ENCODE measurements at places on chromosomes 1 and 21.

DNA sequence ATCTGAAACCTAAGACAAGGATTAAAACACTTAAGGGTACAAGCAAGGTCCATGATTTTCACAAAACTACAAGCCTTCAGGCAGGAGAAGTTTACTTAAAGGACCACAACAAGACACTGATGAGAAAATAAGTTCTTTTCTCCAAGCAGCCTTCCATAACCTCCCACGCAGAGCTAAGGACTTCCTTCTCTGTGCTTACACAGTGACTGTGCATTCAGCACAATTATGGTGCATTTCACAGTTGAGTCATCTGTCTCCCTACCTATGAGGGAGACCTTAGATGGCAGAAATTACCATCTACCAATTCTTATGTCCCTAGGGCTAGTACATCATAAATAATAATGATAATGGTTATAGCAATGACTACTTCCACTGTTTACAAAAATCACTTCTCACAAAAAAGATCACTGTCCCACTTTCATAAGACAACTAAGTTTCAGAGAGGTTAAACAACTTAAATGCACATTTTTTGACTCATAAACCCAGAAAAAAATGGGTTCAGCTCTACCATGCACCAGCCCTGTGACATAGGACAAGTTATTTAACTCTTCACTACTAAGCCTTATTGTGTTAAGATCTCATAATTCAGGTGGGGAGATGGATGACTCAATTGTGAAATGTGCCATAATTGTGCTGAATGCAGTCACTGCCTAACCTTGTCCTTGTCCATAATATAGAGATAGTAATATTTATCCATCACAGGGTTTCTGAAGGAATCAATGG is 45.3 kb downstream of the TARBP1 start:
- DNase-seq, result no peak

GRCh38 chr1:50982611-50983010 is 12.6 kb downstream of the CDKN2C start:
- no peak for DNase-seq

GRCh38 chr21:25115021-25115420 is 492.3 kb downstream of the MRPL39 start:
- DNase-seq, result no peak

DNA sequence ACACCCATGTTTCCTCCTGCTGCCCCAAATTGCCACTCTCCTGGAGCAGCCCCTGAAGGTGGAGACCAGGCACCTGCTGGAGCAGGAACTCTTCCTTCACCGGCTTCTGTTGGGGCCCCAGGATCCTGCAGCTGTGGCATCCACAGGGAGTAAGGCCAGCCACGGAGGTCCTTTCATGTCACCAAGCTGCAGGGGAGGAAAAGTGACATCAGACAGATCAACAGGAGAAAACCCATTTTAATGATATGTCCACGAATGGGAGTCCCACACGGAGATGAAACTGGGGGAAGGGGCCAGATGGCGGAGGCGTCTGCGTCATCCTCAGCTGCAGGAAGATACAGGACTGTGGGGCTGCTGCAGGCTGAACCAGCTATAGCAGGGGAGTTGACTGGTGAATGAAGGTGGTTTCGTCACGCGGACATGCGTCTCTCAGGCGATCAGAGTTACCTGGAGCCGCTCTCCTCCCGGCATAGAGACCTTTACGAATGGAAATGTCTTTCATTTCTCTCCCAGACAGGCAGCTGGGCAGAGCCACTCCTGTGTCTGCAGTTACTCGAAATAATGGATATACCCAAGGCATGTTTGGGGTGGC is 9.9 kb downstream of the TP73 start:
- no peak for DNase-seq

DNA sequence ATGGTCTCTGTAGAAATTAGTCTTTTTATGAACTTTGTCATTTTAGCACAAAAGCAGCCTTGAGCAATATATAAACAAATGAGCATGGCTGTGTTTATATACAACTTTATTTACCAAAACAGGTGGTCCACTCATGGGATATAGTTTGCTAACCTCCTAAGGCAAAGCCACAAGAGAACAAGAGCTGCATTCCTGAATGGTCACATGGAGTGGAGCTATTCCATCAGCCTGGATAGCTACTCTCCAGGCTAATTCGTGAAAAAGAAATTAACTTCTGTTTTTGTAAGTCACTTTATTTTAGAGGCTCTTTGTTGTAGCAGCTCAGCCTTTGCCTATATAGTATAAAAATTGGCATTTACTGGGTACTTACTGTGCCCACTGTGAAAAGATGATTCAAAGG is 163.3 kb upstream of the FAM78B start:
- DNase-seq, result no peak

DNA sequence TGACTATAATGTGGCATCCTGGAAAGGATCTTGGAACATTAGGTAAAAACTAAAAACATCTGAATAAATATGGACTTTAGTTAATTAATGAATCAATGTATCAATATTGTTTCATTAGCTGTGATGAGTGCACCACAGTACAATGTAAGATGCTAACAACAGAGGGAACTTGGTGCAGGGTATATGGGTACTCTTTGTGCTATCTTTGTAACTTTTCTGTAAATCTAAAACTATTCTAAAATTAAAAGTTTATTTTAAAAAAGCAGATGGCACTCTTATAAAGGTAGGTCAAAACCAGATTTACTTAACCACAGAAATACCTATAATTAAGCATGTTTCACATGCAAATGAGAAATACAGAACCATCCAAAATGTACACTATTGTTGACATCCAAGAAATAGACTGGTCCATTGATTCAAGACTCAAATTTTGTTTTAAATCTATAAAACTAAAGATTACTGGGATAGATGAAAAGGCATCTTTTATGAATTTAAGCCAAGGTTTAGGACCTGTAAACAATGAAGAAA is 38.4 kb downstream of the ACBD3 start:
- DNase-seq, result no peak

DNA sequence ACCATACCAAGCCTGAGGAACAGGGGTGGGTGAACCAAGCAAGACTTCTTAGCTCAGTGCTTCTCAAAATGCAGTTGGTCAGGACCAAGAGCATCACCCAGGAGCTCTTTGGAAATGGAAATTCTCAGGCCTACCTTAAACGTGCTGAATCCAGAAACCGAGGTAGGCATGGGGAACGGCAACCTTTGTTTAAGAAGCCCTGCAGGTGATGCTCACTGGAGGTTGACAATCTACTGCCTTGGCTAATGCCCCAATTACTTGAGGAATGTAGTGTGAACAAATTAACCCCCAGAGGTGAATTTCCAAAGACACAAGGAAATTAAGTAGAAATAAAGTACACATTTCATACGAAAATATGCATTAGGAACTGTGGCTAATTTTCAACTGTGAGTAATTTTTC is 5.3 kb downstream of the PTPN14 start:
- no peak for DNase-seq

GRCh38 chr1:66648901-66649595 is 103.2 kb upstream of the DYNLT5 start:
- peak; percentile 66 for DNase-seq

GRCh38 chr21:41875086-41875485 is 4.1 kb downstream of the PRDM15 start:
- no peak for DNase-seq

DNA sequence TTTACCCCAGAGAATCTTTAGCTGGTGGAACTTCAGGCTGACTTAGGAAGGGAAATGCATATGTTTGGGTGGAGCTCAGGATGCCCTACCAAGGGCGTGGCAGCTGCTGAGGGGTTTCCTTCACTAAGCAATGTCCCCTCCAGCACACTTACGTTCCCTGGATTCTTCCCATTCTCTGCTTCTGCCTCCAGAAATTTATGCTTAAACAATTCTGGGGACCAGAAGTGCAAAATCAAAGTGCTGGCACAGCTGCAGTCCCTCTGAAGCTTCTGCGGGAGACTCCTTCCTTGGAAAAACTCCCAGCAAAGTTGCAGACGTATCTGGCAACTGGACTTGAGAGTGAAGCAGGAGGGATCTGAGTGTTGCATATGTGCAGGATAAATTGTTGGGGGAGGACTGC is 402.8 kb downstream of the PCP4 start:
- DNase-seq, result no peak

- no peak for DNase-seq
These were observed 3.9 kb downstream of the POFUT2 start for GRCh38 chr21:45283611-45284455.

DNA sequence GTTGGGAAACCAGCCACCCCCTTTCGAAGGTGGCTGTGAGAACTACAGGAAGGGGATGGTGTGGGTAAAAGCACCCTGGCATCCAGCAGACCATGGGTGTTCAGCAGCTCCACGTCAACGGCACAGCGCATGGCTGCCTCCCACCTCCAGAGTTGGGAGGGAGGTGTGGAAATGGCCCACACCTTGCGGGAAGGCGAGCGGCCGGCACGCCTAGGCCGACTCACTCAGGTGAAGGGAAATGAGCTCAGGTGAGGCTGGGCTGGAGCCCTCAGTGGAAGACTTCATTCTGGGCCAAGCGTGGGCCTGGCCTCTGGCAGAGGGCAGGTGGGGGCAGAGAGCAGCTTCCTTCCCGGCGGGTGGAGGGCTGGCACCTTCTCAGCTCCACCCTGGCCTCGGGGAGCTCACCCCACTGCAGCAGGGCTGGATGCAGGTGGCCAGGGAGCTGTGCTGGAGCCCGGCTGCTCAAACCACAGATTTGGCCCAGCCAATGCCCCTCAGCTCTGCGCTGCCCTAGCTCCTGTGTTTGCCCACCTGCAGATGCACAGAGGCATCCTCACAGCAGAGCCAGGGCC is 24.8 kb upstream of the ALDH4A1 start:
- DNase-seq, result no peak

DNA sequence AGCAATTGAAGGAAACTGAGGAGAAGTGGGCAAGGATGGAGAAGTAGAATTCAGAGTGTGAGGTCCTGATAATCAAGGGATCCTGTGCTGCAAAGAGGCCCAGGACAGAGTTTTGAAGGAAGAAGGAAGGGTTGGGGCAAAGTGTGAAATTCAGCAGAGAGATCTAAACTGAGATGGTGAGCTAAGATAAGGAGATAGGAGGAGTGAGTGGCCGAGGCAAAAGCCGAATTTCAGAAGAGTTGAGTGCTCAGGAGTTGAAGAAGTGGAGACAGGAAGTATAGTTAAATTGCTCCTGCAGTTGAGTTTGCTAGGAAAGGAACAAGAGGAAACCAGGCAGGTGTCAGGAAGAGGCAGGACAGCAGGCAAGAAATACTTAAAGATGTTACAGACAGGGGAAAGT is 16.4 kb upstream of the MAPKAPK2 start:
- no peak for DNase-seq

- DNase-seq, result peak; percentile 26
These were observed 124.0 kb downstream of the SYT2 start for GRCh38 chr1:202586018-202586821.

- DNase-seq, result no peak
These were observed 135.9 kb downstream of the FGGY start for GRCh38 chr1:59432531-59433439.

GRCh38 chr1:82991569-82991968 is 1007.4 kb downstream of the TTLL7 start:
- DNase-seq, result no peak

DNA sequence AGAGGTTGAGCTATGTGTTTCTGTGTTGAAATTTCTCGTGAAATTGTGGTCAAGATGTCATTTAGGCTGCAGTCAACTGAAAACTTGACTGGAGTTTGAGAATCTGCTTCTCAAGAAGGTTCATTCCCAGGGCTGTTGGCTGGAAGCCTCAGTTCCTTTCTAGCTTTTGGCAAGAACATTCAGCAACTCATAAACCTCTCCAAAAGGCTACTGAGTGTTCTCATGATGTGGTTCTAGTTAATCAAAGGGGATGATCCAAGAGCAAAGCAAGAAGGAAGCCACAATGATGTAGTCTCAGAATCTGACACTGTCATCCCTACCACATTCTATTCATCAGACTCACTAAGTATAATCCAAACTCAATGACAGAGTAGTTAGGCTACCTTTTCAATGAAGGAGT is 66.6 kb downstream of the SPATA6 start:
- no peak for DNase-seq

- no peak for DNase-seq
These were observed 19.8 kb upstream of the CASZ1 start for GRCh38 chr1:10816233-10816632.

- DNase-seq, result no peak
These were observed 56.6 kb upstream of the C1orf21 start for GRCh38 chr1:184329962-184330868.

DNA sequence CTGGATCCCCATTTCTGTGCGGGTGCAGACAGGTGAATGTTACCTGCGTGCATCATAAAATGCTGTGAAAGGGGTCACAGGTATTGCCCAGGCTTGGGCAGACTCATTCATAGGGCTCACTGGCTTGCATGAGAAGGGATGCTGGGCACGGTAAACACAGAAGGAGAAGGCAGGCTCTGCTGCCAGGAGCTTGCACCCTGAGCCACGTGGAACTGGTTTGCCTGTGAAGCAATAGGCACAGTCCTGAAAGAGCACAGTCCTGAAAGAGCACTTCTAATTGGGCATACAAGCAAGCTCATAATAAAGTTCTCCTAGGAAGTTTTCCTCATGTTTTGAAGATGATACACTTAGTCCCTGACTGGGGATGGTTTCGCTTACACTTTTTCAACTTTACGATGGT is 40.9 kb downstream of the GALNT2 start:
- DNase-seq, result no peak

- peak; percentile 46 for DNase-seq
These were observed 23.0 kb downstream of the ACTA1 start for GRCh38 chr1:229410692-229411433.

DNA sequence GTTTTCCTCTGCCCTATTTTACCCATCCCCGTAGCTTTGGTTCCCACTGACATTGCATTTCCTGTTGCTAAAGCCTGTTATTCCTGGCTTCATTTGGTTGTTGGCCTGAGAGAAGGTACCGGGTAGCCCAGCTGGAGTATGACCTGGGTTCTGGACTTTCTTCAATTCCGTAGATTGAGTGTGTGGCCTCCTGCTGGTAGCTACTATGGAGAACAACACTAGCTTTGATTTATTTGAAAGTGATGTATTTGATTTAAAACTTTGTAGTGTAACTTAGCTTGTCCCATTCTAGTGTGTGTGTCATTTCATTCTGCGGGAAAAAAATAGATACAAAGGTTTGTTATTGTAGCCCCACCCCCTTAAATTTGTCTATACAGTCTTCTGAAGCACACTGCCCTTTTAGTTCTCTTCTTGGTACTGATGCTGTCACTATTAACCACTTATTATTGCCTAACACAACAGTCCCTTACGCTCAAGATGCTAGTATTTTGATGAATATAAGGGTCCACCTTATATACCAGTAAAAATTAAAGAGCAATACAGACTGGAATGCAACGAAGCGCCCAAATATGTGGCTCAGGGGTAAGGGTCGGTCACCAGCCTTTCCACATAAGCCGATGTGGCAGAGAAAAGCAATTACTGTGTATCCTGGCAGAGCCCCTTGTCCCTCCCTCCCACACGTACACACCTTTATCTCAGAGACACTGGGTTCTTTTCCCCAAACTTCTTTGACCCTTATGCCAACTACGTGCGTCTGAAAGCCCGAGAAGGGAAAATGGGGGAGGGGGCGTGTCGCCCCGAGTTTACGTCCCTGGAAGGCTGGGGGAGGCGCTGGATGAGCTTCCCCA is 643 bp upstream of the MOV10 start:
- DNase-seq, result peak; percentile 42

GRCh38 chr1:47569681-47570470 is 132.0 kb downstream of the FOXD2 start:
- no peak for DNase-seq

GRCh38 chr1:21090463-21090862 is 86.2 kb downstream of the EIF4G3 start:
- DNase-seq, result no peak

GRCh38 chr21:25491267-25491666 is 116.0 kb downstream of the MRPL39 start:
- DNase-seq, result no peak

- DNase-seq, result no peak
These were observed 6.2 kb downstream of the LIN9 start for GRCh38 chr1:226302731-226303130.

Measured in hematopoietic multipotent progenitor cell (in vitro differentiated cells).